Dermis blood vessel endothelial cell (primary cell): ENCODE measurements at places on chromosomes 4 and X. TPM values are rescaled to one million over a fixed set of nuclear protein-coding genes. Genes with fewer than 3 reads are reported as not detected.

DNA sequence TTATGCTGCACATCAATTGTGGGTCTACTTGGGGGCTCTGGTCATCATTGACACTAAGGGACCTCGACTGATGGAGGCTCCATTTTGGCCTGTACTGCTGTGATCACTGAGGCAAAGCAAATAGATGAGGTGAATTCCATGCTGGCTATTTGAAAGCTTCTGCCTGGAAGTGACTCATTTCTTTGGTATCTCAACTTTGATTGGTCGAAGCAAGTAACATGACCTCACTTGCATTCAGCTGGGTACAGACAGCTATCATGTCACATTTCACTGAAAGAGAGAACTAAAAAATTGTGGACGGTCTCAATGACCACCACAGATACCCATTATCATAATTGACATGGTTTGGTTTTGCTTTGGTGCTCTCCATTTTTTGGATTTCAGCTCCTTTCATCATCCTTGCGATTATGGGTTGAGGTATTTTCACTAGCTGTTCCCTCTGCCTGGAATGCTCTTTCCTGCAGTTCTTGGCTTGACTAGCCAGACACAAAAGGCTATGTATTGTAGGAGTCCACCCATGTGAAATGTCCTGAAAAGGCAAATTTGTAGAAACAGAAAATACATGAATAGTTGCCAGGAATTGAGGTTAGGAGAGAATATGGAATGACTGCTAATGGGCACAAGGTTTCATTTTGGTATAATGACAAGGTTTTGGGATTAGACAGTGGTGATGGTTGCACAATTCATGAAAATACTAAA is 369.2 kb upstream of the LCORL start:
- peak; percentile 4 for DNase-seq

GRCh38 chrX:15059474-15059873 is 186.3 kb downstream of the MOSPD2 start:
- no peak for DNase-seq

DNA sequence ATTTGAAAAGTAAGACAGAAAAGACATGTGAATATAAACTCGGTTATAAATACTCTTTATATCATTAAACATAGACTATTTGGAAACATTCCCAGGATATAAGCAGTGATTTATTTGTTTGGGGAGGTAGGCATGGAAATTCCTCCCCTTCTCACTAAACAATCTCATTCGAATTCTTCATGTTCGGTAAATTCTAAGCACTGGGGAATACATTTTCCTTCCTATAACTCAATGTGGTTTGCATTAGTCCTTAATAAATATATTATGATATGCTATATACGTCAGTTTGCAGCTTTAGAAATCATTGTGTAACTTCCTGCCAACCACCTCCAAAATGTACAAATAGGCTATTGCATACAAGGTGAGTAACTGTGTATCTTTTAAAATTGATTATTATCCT is 99.6 kb downstream of the UGT8 start:
- no peak for DNase-seq

DNA sequence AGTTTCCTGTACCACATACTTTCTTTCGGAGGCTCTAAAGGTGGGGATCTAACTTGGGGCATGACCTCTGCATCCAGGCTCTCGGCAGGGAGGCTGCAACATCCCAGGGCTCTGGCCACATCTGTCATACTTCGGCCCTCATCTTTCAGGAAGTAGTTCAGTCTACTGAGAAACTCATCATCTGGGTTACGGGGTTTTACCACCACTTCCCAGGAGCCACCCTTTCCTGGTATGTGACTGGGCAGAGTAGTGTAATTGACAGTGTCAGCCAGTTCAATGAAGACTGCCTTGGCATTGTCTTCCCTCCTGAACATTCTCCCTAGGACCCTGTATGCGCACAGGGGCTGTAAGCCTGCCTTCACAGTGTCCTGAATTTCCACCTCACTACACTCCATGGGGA is 2.8 kb downstream of the PNMA5 start:
- no peak for DNase-seq

GRCh38 chr4:86521373-86521969 is 72.6 kb upstream of the PTPN13 start:
- no peak for DNase-seq

GRCh38 chrX:116824785-116825184 is 362.0 kb upstream of the CT83 start:
- no peak for DNase-seq

GRCh38 chr4:153741541-153741940 is 18.3 kb downstream of the RNF175 start:
- DNase-seq = no peak

- DNase-seq = no peak
These were observed 7.3 kb downstream of the CDKL2 start for GRCh38 chr4:75623026-75623425.

DNA sequence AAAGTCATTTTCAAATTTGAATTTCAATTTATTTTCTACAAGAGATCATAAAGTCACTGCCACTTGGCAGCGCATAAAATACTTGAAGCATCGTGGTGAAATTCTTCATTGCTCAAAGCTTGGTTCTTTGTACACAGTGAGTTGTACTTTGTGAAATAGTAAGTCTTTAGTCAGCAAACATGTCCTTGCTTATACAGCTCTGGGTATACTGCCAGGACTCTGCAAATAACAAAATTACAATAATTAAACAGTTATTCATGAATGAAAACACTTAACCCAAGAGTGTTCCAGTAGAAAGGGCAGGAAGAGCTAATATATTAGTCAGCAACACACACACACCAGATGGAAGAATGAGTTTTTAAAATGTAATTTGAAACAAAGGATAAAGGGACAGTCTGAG is 1300.9 kb upstream of the DIAPH2 start:
- no peak for DNase-seq

GRCh38 chr4:76725039-76725438 is 172.9 kb downstream of the SOWAHB start:
- DNase-seq = no peak

The NUDT10 gene
- total RNA-seq = 0.09 and 0.17 TPM in 2 replicates

The RAI2 gene
- 2.2 and 2.4 TPM in 2 replicates for total RNA-seq

The EVC2 gene
- 8.7 and 11.9 TPM in 2 replicates for total RNA-seq

The GNRHR gene
- not detected in 2 replicates for total RNA-seq

The PWWP3B gene
- not detected in 2 replicates for total RNA-seq

The SSX2B gene
- total RNA-seq = not detected in 2 replicates

The CLDN34 gene
- not detected in 2 replicates for total RNA-seq

The H2BW2 gene
- total RNA-seq = not detected in 2 replicates

The TCP11X2 gene
- total RNA-seq = not detected in 2 replicates

The TNIP2 gene
- 119 and 122 TPM in 2 replicates for total RNA-seq
